Astrocyte (in vitro differentiated cells and primary cell): ENCODE measurements at places on chromosomes 6 and 20. TPM values are rescaled to one million over a fixed set of nuclear protein-coding genes. Genes with fewer than 3 reads are reported as not detected.

Gene DNAJC5
- total RNA-seq = 64.6 and 65.6 TPM in 2 replicates

Gene TINAG
- total RNA-seq = not detected in 2 replicates

Gene PRDM13
- total RNA-seq = not detected in 2 replicates

GRCh38 chr20:32191873-32192272 lies 15.7 kb downstream of the PLAGL2 start:
- peak; percentile 33 for DNase-seq
- H3K4me1 ChIP-seq = peaks cover 12% of the 10 kb centered on the region
- H3K4me3 ChIP-seq = no peak overlapping the region
- peaks cover 9% of the 10 kb centered on the region for H3K36me3 ChIP-seq
- H3K27me3 ChIP-seq = no peaks in the 10 kb centered on the region
- H3K27ac ChIP-seq = no peak overlapping the region
